ENCODE measurements at places on chromosomes 3 and 15.

DNA sequence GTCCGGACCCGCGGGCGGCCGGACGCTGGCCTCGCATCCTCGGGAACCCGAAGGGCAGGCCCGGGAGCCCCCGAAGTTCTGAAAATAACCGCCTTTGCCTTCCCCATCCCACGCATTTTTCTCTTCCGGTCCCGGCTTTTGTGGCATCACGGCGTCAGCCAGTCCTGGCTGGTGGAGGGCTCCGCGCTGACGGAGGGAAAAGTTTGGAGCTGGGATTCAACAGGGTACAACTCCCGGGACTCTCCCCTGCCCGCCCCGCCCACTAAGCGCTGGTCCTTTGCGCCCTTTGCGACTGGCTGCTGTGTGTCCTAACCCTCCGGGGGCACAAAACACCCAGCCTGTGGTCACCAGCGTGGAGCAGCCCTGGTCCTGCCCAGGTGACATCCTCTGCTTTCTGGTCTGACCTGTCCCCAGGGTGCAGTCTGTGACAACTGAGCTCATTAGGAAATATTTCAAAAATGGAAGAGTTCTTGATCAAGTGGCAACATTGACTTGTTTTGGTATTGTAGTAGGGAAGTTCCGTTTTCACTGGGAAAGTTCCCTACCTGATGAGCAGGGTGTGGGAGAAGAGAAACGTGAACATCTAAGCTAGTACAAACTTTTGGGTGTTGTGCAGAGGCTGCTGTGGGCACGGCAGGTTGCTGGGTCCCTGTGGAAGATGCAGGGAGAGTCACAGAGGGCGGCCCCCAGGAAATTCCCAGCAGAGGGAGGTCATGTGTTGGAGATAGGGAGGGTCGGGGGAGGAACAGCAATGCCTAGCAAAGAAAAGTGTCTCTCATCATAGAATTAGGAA lies 775 bp downstream of the ARNT2 start:
- DNase-seq = no peak

- peak; percentile 81 for DNase-seq
Observed at GRCh38 chr3:66038726-66039589, at the start of gene MAGI1. Gene MAGI1 (minus strand): TSS chr3:66038918. CDS start chr3:66038308, 610 bp downstream.

DNA sequence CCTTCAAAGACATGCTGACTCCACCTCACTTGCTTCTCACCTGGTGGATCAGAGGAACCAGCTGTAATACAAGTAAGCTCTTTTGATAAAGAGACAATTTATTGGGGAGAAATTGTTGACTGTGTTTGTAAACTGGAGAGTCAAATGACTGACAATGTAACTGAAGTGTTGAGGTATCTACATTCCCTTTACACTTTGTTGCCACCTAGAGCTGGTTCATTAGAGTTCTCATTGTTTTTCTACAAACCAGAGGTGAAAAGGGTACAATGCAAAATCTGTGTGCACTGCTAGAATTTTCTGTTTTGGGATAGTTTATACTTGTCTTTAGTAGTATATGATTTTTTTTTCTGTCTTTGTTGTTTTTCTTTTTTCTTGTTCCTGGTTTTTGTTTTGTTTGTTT lies 8.7 kb upstream of the LRRC58 start:
- no peak for DNase-seq

DNA sequence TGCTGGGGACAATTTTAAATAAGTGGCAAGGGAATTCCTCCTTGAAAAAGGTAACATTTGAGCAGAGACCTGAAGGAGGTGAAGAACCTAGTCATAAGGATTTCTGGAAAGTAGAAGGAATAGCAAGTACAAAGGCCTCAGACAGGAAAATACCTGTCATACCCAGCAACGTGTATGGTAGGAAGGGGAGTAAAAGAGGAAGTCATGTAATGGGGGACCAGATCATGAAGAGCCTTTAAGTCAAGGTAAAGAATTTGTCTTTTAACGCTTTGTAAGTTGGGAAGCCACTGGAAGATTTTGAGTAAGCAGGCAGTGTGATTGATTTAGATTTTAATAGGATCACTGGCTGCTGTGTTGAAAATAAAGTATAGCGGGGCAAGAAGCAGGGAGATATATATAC lies 43.4 kb upstream of the FAH start:
- DNase-seq = no peak

GRCh38 chr15:95958382-95958781 lies 372.1 kb upstream of the NR2F2 start:
- DNase-seq = no peak

DNA sequence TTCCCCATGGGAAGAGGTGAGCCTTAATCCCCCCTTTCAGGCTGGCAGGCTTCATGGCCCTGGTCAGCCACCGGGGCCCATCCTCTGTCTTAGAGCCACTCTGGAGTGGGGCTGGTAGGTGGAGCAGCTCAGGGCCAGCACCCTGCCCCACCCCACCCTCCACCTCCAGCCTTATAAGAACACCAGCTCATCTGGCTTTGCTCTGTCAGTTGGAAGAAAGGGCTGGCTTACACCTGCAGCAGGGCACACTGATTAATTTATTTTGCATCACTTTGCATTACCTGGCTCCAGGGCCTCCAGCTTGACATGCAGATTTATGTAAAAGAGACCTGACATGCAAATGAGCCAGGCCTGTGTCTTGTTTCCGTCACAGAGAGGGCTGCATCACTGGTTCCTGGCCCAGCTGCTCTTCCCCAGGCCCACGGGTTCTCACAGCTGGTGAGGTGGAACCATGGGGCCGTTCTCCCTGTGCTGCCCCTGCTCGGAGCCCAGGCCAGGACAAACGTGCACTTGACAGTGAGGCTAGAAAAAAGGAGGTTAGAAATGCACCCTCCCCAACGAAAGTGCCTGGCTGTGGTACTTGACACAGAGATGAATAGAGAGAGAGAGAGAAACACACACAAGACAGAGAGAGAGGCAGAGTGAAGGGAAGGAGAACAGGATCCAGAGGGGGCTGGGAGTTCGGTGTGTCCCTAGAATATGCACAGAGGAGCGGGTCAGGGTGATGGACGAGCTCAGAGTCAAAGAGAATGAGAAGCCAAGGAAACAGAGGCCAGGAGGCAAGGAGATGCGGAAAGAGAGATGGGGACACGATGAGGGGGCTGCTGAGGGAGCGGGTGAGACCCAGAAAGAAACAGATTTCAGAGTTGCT lies 44.5 kb upstream of the MAGEF1 start:
- DNase-seq = no peak

GRCh38 chr3:48662753-48663488 lies at the start of gene CELSR3:
Gene CELSR3 (minus strand): TSS chr3:48662886. CDS start chr3:48662634, 252 bp downstream.
- DNase-seq = peak; percentile 85

- DNase-seq = no peak
Observed at GRCh38 chr15:25780479-25781255, 82.5 kb downstream of the ATP10A start.

GRCh38 chr15:70235347-70235746 lies 137.6 kb upstream of the TLE3 start:
- DNase-seq = no peak

DNA sequence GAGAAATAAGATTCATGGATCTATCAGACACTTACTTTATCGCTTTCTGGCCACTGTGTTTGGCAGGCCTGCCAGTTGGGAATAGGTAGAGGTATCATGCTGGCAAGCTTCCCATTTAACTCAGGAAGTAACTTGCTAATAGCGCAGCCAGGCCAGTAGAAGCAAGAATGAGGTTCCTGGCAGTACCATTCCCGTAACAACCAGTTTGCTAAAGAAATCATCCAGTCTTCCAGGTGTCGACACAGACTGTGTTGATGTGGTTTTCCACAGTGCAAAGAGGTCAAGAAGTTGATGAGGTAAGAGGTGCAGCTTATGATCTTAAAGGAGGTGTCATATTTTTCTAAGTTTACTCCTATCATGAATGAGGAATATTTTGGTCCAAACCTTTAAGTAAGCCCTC lies 46.2 kb downstream of the DPH6 start:
- DNase-seq = no peak

DNA sequence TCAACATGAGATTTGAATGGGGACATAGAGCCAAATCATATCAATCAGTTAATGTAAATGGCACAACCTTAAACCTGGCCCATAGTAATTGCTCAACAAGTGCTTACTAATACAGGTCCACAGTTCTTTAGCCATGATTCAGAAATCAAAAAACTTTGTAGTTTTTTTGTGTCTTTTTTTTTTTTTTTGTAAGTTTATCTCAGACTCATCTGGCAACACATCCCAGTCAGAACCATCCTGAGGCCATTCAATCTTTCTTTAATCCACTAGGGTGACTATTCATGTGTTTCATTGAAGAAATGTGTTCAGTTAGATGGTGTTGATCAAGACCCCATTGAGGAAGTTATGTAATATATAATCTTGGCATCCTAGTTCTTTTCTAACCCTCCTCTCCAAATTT lies 65.4 kb downstream of the ABI3BP start:
- no peak for DNase-seq

GRCh38 chr15:84951736-84952135 lies 29.9 kb upstream of the PDE8A start:
- DNase-seq = no peak

DNA sequence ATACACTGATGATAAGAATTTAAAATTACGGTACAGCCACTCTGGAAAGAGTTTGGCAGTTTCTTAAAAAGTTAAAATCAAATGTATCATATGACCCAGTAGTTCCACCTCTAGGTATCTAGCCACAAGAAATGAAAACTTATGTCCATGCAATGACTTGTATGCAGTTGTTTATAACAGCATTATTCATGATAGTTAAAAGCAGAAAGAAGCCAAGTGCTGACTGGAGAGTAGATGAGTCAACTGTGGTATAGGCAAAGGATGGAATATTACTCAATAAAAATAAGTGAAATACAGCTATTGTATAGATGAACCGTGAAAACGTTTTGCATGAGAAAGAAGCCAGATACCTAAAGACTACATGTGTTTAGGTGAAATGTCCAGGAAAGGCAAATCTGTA lies 14.8 kb downstream of the GPR87 start:
- no peak for DNase-seq

DNA sequence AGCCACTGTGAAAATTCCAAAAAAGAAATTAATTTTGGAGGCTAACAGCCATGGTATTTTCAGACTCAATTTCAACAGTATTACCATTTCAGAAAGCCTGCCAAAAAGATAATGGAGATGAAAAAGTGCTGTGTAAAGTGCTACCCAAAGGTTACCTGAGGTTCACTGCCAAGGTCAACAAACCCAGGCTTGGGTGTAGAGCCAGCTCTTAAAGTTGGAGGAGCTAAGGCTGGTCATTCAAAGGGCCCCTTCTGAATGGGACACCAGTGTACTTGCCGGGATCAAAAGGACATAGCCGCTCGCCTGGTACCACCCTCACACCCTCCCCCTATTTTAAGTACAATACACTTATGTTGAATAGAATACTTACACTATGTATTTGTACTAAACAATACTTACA lies 64.5 kb downstream of the ETV5 start:
- DNase-seq = no peak

DNA sequence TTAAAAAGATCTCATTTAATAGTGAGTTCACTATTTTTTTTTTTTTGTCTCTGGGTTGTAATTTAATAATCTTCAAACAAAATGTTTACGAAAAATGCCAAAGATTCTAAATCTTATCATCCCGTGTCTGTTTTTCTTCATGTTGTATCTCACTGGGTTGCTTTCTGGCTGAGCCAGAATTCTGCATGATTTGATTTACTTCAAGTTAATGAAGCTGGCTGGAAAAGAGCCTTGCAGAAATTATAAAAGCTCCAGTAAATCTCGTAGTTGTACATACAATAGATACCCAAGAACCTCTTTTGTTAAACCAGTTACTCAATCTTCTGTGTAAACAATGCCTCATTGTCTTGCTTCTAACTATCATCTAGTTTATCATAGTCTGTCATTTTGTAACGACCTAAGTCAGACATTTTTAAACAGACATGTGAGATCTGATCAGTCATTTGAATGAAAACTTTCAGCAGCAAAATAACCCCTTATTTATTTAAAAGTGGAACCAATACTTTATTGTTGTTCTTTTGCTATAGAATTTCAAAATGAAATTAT lies 249.0 kb downstream of the MCTP2 start:
- DNase-seq = no peak

DNA sequence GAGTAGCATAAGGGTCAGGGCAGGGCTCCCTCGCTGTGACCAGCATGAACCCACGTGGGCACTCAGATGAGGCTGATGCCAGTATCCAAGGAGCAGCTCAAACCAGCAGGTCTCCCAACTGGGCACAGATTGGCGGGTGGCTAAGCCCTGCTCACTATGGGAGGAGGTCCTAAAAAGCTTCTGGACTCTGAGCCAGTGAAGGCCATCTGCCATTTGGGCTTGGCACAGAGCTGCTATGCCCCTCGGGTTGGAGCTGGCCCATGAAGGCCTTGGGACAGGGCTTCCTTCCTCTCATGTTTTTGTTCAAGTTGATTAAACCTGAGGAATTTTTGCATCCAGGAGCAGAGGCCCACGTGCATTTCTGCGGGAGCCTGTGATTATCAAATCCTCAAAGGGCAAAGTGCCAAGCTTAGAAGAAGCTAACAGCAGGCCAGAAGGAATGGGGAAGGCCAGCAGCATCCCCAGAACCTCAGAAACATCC lies 4.3 kb upstream of the STRA6 start:
- no peak for DNase-seq

- DNase-seq = no peak
Observed at GRCh38 chr3:1007866-1008265, 85.0 kb upstream of the CNTN6 start.

DNA sequence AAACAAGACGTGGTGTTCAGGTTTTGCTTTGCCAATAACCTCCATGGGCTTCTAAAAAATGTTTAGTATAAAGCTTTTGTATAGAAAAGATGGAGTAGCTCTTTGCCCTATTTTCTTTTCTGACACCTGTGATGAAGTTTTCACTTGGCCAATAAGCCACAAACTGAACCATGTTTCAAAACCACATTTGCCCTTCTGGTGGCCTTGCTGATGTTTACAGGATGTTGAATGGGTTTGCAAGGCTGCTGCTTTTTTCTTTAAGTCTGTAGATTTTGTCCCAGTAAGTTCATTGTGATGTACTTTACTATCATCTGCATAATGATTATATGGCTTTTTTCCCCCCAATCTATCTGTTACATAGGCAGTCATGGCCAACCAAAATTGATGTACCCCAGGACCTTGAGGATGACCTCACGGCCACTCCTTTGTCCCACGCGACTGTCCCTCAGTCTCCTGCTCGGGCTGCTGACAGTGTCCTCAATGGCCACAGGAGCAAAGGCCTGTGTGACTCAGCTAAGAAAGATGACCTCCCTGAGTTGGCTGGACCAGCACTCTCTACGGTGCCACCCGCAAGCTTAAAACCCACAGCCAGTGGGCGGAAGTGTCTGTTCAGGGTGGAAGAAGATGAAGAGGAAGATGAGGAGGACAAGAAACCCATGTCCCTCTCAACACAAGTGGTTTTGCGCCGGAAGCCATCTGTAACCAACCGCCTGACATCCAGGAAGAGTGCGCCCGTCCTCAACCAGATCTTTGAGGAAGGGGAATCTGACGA lies 60.8 kb downstream of the SNRK start:
- DNase-seq = no peak

GRCh38 chr3:95613993-95614392 lies 1200.4 kb upstream of the EPHA6 start:
- DNase-seq = no peak
